ENCODE measurements at places on chromosomes 5 and 9. TPM values are rescaled to one million over a fixed set of nuclear protein-coding genes. Genes with fewer than 3 reads are reported as not detected.

Gene FBN2
- total RNA-seq = not detected

Gene NEUROG1
- total RNA-seq = not detected

Gene ZNF474
- total RNA-seq = 0.25 TPM

Gene CBY3
- total RNA-seq = not detected

Gene MCTP1
- total RNA-seq = 0.10 TPM

Gene ADAMTS19
- total RNA-seq = not detected

Gene PDE6A
- total RNA-seq = not detected

Gene GRXCR2
- total RNA-seq = not detected

Gene GPR151
- not detected for total RNA-seq

Gene HARS2
- total RNA-seq = 32.0 TPM

Gene CYLC2
- total RNA-seq = not detected

Gene ZNF454
- total RNA-seq = not detected

Gene ADRB2
- total RNA-seq = 0.81 TPM

Gene SPATA31C1
- not detected for total RNA-seq

Gene ECPAS
- 81.2 TPM for total RNA-seq

Gene ERCC8
- total RNA-seq = 9.1 TPM

Gene GAPVD1
- total RNA-seq = 57.8 TPM

Gene NR5A1
- not detected for total RNA-seq

Gene QRFP
- total RNA-seq = not detected

Gene FOXD4
- 0.20 TPM for total RNA-seq

Gene EIF4E1B
- total RNA-seq = not detected

Gene GABRA1
- total RNA-seq = not detected

Gene PCDHGA11
- total RNA-seq = 0.32 TPM

Gene LPAR1
- total RNA-seq = not detected

Gene LMX1B
- not detected for total RNA-seq

Gene KIF20A
- total RNA-seq = 33.3 TPM

Measured in T-helper 1 cell treated with Interleukin-12 subunit alpha and Interleukin-12 subunit beta and Interleukin-4 antibody, amounts not matched to agents 30 ng/mL and 1 ng/mL, for 36 hours (primary cell).